Activated naive CD8-positive, alpha-beta T cell treated with anti-CD3 and anti-CD28 coated beads, Interleukin-2, amount 10 ng/mL, durations not matched to agents 7 days and 5 days (primary cell): ENCODE measurements at places on chromosomes 11 and 22.

DNA sequence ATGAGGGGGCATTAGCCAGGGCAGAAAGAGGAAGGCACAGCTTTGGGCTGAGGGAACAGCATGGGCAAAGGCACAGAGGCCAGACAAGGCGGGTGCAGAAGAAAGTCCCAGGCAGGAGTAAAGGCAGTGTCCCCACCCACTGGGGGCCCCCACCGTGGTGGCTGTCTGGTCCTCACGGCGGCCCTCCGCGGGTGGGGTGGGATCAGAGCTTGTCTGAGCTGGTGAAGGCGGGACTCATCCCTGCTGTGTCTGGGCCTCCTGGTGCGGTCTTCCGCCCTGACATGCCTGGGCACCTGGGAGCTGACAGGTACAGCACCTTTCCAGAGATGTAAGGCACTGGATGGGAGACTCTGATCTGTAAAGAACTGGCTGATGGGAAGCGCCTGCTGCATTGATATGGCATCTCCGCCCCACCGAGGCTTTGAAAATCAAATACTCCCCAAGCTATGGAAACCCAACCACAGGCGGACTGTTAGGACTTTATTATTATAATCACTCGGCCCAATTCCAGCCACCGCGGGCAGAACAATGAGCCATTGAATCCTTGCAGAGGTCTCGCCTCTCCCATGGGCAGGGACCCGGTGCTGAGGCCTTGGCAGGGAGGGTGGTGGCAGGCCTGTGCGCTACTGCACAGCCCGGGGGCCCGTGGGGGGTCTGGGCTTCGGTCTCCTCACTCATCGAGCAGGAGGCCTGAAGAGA lies 14.2 kb upstream of the GNB1L start:
- no peaks in the 10 kb centered on the region for H3K27me3 ChIP-seq
- no peaks in the 10 kb centered on the region for H3K36me3 ChIP-seq
- DNase-seq, result peak; percentile 21

- peaks cover 2% of the 10 kb centered on the region for H3K36me3 ChIP-seq
- peaks cover 33% of the 10 kb centered on the region for H3K27me3 ChIP-seq
- no peak overlapping the region for H3K4me3 ChIP-seq
- no peak for DNase-seq
- peaks cover 17% of the 10 kb centered on the region for H3K4me1 ChIP-seq
Observed at GRCh38 chr11:120332822-120333716, 3.1 kb upstream of the ARHGEF12 start.

- DNase-seq, result peak; percentile 32
- no peaks in the 10 kb centered on the region for H3K36me3 ChIP-seq
- peaks cover 30% of the 10 kb centered on the region for H3K4me1 ChIP-seq
- peak overlapping the region; percentile 35 for H3K27ac ChIP-seq
- H3K27me3 ChIP-seq, result peaks cover 31% of the 10 kb centered on the region
Observed at GRCh38 chr11:129280027-129280811, 88.1 kb upstream of the ARHGAP32 start.

DNA sequence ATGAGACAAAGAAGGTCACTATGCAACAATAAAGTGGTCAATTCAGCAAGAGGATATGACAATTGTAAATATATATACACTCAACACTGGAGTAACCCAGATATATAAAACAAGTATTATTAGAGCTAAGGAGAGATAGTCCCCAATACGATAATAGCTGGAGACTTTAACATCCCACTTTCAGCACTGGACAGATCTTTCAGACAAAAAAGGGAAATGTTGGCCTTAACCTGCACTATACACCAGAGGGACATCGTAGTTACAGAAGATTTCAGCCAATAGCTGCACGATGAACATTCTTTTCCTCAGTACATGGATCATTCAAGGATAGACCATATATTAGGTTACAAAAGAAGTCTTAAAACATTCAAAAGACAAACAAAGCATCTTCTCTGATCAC lies 29.9 kb downstream of the PIWIL3 start:
- no peak for DNase-seq
- H3K27ac ChIP-seq, result no peak overlapping the region
- no peaks in the 10 kb centered on the region for H3K36me3 ChIP-seq
- no peak overlapping the region for H3K4me3 ChIP-seq
- no peaks in the 10 kb centered on the region for H3K4me1 ChIP-seq
- peaks cover 56% of the 10 kb centered on the region for H3K27me3 ChIP-seq

GRCh38 chr11:210122-210802 lies 2.8 kb downstream of the RIC8A start:
- DNase-seq, result no peak
- peak overlapping the region; percentile 30 for H3K27ac ChIP-seq

DNA sequence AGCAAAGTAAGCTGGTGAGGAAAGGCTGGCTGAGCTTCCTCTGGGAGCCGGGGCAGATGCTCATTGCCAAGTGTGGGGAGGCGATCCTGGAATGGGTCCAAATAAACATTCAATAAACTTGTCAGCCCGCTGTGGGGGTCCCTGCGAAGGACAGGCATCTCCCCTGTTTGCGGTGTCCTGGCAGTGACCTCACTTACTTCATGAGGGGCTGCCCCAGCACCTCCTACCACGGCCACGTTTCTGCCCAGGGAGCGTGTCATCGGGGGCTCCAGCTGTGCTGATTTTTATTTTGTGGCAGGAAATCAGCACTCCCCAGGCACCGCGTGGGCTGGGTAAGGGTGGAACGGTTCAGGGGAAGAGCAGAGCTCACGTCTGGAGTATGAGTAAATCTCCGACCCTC lies 493.9 kb upstream of the B3GAT1 start:
- no peaks in the 10 kb centered on the region for H3K27me3 ChIP-seq
- H3K4me1 ChIP-seq, result no peaks in the 10 kb centered on the region
- H3K27ac ChIP-seq, result no peak overlapping the region
- no peak overlapping the region for H3K4me3 ChIP-seq
- H3K36me3 ChIP-seq, result no peaks in the 10 kb centered on the region

- no peaks in the 10 kb centered on the region for H3K4me1 ChIP-seq
- H3K27ac ChIP-seq, result no peak overlapping the region
- H3K27me3 ChIP-seq, result peaks cover 5% of the 10 kb centered on the region
- no peaks in the 10 kb centered on the region for H3K36me3 ChIP-seq
Observed at GRCh38 chr11:10990160-10990559, 132.3 kb upstream of the ZBED5 start.

DNA sequence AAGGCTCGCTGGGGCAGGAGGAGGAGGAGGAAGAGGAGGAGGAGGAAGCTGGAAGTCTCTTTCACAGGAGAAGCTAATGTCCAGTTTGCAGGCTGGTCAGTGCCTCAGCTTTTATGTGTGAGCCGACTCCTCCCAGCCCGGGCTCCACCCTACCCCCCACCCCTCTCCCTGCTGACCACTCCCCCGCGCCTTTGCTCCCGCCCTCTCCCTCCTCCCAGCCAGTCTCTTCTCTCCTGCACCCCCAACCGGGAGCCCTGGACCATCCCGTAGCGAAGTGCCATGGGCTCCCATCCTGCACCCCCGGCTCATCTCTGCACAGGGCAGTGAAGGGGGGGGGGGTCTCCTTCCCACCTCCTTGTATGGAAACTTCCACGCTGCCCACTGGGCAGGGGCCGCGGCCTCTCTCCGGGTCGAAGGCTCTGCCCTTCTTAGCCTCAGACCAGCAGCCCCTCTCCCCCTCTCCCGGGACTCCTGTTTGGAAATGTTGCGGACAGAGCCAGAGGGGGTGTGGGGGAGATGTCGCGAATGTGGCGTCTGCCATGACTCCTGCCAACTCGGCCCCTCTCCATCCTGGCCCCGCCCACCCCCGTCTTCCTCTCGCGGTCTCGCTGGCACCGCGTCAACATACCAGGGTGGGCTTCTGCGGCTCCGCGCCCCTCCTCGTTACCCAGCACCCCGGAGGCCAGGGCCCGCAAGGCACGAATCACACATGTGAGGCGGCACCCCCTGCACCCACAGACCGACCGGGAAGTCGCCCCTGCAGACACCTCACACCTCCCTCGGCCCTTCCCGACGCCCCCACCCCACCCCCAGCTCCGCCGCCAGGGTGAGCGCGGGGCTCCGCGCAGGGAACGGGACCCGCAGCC lies 1.8 kb downstream of the IGF2 start:
- H3K27me3 ChIP-seq, result peaks cover 65% of the 10 kb centered on the region
- H3K36me3 ChIP-seq, result no peaks in the 10 kb centered on the region
- no peak overlapping the region for H3K27ac ChIP-seq
- peaks cover 1% of the 10 kb centered on the region for H3K4me1 ChIP-seq

DNA sequence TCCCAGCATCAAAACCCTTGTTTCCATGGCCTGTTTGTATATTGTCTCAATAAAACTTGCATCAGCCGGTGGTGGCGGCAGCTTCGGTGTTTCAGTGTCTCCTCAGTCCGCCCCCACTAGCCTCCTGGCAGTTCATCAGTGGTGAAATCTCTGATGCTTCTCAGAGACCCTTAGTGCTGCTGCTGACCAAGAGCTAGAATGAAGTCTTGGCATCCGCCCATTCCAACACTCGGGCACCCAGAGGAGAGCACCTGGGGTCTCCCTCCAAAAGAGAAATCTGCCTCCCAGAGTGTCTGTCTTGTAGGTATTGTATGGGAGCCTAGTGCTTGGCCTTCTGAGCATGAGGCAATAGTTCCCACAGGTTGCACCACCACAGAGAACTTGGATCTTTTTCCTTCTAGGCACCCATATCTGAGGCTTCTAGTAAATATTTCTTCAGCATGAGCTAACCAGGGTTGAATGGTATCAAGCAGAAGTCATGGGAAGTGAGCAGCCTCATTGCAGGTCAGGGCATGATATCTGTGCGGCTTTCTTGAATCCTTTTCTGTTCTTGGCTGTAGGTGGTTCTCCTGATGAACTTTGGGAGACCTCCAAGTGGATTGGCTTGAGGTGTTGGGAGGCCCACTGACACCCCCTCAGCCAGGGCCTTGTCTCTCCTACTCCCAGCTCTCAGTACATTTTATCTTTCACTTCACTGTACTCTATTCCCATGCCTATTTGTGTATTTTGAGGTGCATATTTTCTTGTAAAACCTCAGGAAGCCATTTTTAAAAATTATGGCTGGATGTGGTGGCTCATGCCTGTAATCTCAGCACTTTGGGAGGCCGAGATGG lies 13.2 kb upstream of the AIFM3 start:
- H3K4me1 ChIP-seq, result peaks cover 15% of the 10 kb centered on the region
- peaks cover 11% of the 10 kb centered on the region for H3K27me3 ChIP-seq
- H3K36me3 ChIP-seq, result peaks cover 9% of the 10 kb centered on the region
- DNase-seq, result no peak
- no peak overlapping the region for H3K27ac ChIP-seq

GRCh38 chr11:16933756-16934603 lies 80.2 kb downstream of the PLEKHA7 start:
- peaks cover 31% of the 10 kb centered on the region for H3K27me3 ChIP-seq
- DNase-seq, result no peak
- no peak overlapping the region for H3K27ac ChIP-seq
- no peaks in the 10 kb centered on the region for H3K4me1 ChIP-seq
- H3K36me3 ChIP-seq, result no peaks in the 10 kb centered on the region

- no peaks in the 10 kb centered on the region for H3K4me1 ChIP-seq
- H3K4me3 ChIP-seq, result no peak overlapping the region
- DNase-seq, result no peak
- H3K27ac ChIP-seq, result no peak overlapping the region
Observed at GRCh38 chr22:34102633-34103032, 182.4 kb upstream of the LARGE1 start.

GRCh38 chr11:70532066-70532440 lies 133.7 kb downstream of the CTTN start:
- H3K27ac ChIP-seq, result no peak overlapping the region
- H3K4me1 ChIP-seq, result no peaks in the 10 kb centered on the region
- H3K27me3 ChIP-seq, result no peaks in the 10 kb centered on the region

DNA sequence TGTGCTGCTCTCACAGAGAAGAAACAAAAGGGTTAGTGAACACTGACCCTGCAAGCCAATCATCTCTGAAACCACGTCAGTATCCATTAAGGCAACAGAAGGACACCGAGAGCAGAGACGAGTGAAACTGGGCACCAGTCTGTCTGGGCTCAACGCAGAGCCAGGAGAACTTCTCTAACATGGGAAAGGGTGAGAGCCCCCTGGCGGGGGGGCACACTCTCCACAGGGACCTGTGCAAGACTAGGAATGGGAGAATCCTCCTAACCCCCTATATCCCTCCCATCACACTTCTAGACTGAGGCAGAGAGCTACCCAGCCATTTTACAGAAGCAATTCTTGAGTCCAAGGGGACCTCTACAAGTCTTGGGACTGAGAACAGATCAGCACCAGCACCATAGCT lies 285.8 kb downstream of the SOX6 start:
- no peak for DNase-seq
- H3K27me3 ChIP-seq, result no peaks in the 10 kb centered on the region
- no peaks in the 10 kb centered on the region for H3K36me3 ChIP-seq
- H3K4me1 ChIP-seq, result no peaks in the 10 kb centered on the region
- no peak overlapping the region for H3K4me3 ChIP-seq
- H3K27ac ChIP-seq, result no peak overlapping the region

DNA sequence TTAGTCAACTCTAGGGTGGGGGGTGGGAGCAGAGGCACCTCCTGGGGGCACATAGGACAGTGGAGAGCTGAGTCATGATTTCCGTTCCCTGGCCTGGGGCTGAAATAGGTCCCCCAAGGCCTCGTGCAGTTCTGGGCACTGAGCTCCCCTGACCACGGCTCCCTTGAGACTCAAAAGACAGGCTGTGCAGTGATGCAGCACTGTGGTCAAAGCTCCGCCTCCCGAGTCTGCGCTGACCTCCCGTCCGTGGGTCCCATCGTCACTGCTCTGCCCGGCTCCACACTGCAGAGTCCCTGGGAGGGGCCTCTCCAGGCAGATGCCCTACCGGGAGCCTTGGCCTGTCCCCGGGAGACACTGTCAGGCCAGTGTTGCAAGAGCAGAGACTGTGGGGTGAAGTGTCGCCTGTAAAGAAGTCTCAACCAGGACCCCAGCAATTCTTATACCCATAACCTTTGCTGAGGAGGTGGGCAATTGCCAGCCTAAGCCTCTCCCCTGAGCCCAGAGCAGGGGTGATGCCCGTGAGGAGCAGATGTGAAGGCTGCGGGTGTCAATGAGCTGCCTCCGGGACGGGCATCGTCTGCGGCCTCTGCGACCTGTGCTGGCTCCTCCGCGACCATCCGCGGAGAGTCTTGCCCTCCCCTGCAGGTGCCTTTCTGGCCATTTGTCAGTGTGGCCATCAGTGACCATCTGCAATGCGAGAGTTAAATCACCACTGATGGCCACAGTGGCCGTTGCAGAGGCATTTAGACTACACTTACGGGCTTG lies 877.3 kb downstream of the BRD1 start:
- H3K27me3 ChIP-seq, result no peaks in the 10 kb centered on the region
- H3K27ac ChIP-seq, result no peak overlapping the region
- no peak for DNase-seq
- H3K4me3 ChIP-seq, result no peak overlapping the region

GRCh38 chr11:15229069-15229468 lies 114.3 kb downstream of the INSC start:
- peaks cover 14% of the 10 kb centered on the region for H3K27me3 ChIP-seq
- no peaks in the 10 kb centered on the region for H3K36me3 ChIP-seq
- no peak overlapping the region for H3K27ac ChIP-seq
- no peaks in the 10 kb centered on the region for H3K4me1 ChIP-seq

- no peak overlapping the region for H3K27ac ChIP-seq
- peaks cover 24% of the 10 kb centered on the region for H3K27me3 ChIP-seq
- H3K4me1 ChIP-seq, result peaks cover 1% of the 10 kb centered on the region
- H3K4me3 ChIP-seq, result no peak overlapping the region
- no peak for DNase-seq
Observed at GRCh38 chr11:64437426-64437825, 78.5 kb downstream of the RPS6KA4 start.

GRCh38 chr11:9703280-9703679 lies 39.4 kb downstream of the SWAP70 start:
- H3K27me3 ChIP-seq, result peaks cover 2% of the 10 kb centered on the region
- H3K4me1 ChIP-seq, result peaks cover 18% of the 10 kb centered on the region
- H3K36me3 ChIP-seq, result peaks cover 4% of the 10 kb centered on the region
- H3K27ac ChIP-seq, result peak overlapping the region; percentile 7
- H3K4me3 ChIP-seq, result peak overlapping the region; percentile 9
- DNase-seq, result no peak
